ENCODE measurements at places on chromosomes 11 and 22.

DNA sequence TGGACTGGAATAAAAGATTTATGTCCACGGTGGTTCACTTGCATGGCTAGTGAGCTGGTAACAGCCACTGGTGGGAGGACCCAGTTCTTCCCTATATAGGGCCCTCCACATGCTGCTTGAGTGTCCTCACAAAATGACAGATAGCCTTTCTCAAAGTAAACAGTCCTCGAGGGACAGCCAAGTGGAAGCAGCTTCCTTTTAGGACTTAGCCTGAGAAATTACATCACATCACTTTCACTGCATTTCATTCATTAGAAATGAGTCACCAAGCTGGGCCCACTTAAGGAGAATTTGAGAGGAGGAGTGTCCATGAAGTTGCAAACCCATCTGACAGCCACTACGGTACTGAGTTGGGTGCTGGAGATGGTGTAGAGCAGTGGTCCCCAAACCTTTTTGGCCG, 7.0 kb downstream of the ISX start:
- no peak for DNase-seq

- no peak for DNase-seq
Measured at GRCh38 chr22:34038801-34039555, 118.7 kb upstream of the LARGE1 start.

GRCh38 chr11:64885367-64886286, 7.2 kb upstream of the EHD1 start:
- no peak for DNase-seq

DNA sequence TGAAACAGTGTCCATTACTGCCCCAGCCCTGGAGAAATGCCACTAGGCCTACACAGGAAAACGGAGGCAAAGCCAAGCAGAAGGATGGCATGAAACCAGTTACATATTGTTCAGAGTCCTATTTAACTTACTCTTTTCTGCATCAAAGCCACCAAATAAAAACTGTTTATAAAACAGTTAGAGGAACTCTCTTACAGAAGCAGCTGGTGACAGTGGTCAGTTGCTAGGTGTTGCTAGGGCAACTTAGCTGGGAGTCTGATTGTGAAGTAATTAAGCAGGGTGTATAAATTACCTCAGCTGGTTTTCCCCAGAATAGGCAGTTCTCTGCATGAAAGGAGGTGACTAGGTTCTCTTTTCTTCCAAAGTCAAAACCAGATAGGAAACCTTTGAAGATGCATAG, 115.6 kb upstream of the ZBED5 start:
- DNase-seq: no peak

All from cardiac septum (tissue), 1 donor.